ENCODE measurements at places on chromosomes 1 and 21.

DNA sequence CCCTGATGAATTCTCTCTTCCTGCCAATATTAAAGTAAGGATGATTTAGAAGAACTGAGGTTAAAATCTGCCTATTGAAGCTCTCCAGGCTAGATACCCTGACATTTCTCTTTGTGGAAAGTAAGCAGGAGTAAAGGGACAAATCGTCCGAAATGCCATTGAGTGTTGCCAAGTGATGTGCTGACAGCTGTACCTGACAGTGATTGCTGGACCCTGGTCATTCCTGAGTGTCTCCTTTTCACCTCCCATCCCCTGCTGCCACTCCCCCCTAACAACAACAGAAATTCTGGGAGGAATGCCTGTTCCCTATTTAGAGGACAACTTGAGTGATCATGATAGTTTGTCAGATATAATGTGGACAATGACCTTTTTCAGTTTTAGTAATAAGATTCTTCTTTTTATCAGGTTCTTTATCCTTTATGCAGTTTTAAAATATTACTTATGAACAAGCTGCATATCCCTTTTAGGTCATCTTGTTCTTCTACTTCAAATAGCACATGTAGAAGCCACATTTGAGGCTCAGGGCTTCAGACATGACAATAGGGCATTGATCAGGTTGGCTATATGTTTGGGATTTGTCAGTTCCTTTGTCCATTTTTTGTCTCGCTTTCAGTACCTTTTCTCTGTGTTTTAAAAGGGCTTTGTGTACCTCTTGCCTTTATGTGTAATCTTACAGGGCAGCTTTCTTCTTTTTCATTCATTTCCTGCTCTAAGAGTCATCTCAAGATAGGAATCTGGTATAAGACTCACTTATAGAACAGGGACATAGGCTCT, 56.0 kb downstream of the ITSN1 start:
- no peak for DNase-seq

DNA sequence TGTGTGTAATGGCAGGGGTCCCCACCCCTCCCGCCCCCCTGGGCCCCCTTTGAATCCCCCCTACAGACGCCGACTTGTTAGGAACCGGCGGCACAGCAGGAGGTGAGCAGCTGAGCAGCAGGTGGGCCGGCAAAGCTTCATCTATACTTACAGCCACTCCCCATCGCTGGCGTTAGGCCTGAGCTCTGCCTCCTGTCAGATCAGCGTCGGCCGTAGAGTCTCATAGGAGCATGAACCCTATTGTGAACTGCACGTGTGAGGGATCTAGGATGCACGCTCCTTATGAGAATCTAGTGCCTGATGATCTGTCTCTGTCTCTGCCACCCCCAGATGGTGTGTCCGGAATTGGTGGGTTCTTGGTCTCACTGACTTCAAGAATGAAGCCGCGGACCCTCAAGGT, 14.9 kb upstream of the VPS26C start:
- DNase-seq = no peak

- DNase-seq = no peak
These were observed 8.7 kb upstream of the MDM4 start for GRCh38 chr1:204507317-204508105.

DNA sequence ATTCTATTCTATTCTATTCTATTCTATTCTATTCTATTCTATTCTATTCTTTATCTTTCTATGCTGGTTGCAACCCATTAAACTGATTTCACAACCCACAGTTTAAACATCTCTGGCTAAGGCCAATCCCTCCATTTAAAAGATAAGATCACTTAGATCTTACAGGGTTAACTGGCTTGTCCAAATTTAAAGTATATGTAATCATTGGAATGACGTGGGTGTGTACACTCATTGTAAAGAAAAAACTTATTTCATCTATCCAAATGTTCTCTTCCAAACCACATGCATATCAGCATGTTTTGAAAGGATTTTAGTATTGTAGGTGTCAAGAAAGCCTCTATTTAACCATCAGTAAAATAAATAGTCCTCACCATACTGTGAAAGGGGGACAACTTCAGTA, 299.6 kb upstream of the RUNX1 start:
- no peak for DNase-seq

GRCh38 chr1:112507921-112508277, 866 bp upstream of the WNT2B start:
- peak; percentile 67 for DNase-seq

- DNase-seq = peak; percentile 61
These were observed 102.3 kb upstream of the TMPRSS2 start for GRCh38 chr21:41610042-41610839.

DNA sequence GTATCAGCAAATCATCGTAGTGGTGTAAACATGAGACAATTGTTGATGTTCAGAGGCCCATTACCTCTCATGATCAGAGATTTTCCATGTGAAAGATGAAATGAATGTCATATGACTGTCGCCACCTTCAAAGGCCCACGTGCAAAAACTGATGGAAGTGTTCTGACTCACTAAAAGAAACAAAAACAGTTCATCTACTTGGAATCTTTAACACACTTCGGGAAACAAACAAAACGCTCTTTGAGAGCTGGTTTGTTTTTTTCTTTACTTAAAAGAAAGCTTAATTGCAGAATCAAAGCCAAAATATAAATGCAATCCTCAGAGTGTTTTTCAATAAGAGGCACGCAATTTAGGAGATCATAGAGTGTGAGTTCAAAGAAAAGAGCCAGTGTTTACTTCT, 100.8 kb downstream of the PLPPR4 start:
- DNase-seq = no peak

DNA sequence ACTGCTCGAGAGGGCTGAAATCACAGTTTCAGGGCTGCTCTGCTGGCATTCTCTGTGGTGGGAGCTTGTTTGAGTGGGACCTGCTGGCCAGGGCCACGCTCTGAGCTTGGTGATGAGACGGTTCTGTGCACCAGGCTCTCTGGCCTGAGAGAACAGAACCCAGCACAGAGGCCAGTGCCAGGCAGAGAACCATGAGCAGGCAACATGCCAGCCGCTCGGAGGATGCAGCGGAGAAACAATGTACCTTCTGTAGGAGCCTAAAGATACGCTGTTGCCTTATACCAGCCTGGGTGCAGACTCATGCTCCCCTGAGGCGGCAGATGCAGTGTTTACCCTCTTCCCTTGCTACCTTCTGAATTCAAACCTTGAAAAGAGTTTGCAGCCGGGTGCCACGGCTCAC, 10.0 kb downstream of the C2CD2 start:
- no peak for DNase-seq

DNA sequence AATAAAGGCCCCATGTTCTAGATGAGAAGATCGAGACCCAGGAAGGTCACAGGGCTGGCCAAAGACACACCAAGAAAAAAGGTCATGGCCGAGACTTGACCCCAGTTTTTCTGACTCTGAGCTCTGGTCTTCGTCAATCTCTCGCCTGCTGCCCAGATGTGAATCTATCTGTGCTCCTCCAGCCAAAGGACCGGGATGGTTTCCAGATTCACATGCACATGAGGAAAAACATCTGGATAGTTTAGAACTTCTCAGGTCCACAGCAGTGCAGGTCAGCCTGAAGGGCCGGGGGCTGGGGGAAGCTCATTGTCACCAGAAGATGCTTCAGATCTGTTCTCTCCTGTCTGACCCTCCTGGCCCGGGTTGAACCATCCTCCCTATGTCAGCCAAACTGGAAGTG, 49.0 kb downstream of the KCNN3 start:
- DNase-seq = no peak

- no peak for DNase-seq
These were observed 31.0 kb downstream of the FBXO42 start for GRCh38 chr1:16321176-16321867.

DNA sequence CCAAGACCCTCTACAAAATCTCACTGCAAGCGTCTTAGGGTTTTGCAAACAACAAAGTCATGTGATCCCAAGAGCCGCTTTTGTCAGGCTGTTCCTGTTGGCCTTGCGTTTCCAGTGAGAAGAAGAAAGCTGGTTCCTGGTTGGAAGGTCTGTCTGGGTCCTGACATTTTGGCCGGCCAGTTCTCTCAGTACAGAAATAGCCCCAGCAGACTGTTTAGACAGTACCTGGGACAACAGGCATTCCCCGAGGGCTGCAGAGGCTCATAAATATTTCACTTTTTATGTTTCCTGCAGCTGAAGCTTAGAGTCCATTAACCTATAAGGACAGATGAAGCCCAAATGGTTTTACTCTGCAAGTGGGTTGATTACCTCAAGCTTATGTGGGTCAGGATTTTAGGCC, 8.6 kb downstream of the GPR137B start:
- no peak for DNase-seq

DNA sequence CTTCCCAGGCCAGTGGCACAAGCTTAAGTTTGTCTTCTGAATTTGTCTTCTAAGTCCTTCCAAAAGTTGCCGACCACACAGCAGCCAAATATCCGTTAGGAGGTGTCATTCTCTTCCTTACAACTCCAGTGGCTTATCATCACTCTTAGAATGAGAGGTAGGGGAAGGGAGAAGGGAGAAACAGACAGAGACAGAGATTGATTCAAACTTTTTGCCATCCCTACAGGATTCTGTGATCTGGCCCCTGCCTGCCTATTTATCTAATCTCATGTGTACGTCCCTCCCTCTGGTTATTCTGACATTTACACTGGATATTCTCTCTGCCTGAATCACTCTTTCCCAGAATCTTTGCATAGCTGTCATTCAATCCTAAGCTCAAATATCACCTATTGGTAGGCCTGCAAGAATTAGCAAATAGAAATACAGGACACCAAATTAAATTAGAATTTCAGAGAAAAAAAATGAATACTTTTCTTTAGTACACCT, 488 bp upstream of the GNL2 start:
- no peak for DNase-seq

- no peak for DNase-seq
These were observed 5.8 kb downstream of the TINAGL1 start for GRCh38 chr1:31581821-31582810.

DNA sequence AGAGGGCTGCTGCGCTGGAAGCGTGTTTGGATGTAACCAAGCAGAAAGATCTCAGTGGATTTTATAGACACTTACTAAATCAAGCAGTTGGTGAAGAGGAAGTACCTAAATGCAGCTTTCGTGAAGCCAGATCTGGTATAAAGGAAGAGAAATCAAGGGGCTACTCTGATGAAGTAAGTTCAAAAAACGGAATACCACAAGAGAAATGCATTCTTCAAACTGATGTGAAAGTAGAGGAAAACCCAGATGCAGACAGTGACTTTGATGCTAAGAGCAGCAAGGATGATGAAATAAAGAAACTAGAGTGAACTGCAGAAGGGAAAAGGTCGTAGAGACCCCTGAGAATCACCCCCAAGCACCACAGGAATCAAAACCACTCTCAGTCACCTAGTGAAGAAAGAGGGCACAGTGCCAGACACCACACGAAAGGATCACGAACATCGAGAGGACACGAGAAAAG, 40.8 kb upstream of the NEXN start:
- DNase-seq = no peak

GRCh38 chr1:104906141-104906540, 1156.4 kb downstream of the AMY1C start:
- no peak for DNase-seq

DNA sequence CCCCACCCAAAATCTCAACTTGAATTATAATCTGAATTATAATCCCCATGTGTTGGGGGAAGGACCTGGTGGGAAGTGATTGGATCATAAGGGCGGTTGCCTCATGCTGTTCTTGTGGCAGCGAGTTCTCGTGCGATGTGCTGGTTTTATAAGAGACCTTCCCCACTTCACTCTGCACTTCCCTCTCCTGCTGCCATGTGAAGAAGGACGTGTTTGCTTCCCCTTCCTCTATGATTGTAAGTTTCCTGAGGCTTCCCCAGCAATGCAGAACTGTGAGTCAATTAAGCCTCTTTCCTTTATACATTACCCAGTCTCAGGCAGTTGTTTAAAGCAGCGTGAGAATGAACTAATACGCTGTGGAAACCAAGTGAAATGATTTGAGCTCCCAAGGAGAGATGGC, 48.0 kb upstream of the SOD1 start:
- DNase-seq = no peak

- DNase-seq = peak; percentile 16
These were observed 8.3 kb downstream of the FRRS1 start for GRCh38 chr1:99758073-99758511.

DNA sequence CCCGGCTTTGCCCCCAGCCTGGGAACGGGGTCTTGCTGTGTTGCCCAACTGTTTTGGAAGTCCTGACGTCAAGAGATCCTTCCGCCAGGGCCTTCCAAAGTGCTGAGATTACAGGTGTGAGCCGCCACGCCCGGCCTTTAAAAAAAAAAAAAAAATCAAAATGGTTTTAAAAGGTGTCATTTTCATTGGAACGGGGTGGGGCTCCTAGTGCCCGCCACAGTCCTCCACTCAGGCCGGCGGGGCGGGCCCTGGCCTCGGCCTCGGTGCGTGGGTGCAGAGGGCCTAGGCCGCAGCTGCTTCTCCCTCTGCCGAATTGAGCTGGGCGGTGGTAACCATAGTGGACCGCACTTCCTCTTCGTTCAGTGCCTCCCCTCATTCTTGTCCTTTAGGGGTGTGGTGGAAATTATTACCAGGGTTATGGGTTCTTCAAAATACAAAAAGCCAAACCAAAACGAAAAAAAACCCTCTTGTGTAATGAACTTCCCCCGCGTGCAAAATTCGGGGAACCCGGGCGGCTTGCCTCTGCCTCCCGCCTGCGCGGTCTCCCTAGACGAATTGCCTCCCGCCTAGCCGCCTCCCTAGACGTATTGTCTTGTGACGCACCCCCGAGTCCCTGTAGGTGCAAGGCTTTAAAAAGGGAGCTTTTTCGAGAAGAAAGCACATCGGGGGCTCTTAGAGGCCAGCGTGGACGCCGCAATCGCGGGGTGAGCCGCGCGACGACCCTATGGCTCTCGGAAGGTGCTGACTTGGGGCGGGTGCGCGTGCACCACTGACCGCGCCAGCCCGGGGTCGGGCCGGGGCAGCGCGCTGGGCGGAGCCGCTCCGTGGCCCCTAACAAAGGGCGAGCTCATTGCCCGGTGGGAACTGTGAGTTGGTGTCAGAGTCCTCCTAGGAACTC, 10.5 kb upstream of the SPEN start:
- peak; percentile 82 for DNase-seq

DNA sequence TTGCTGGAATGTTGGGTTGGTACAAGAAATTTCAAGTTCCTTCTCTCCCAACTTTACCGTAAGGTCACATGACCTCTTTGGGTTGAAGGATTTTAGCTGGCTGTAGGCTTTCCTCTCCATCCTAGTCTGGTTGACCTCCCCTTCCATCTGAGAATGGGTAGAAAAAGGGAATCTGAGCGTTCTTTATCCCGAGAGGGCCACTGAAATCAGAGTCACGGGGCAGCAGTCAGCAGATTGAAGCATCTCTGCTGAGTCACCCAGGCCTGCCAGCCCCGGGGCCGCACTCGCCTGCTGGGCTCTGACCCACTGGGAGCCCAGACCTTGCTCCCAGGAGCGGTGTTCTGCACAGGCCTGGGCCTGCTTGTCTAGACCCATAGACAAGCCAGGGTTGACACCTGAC, 31.0 kb downstream of the TMCC2 start:
- DNase-seq = no peak

All from GM20000 (cell line).